ENCODE measurements at places on chromosomes 12 and 14. TPM values are rescaled to one million over a fixed set of nuclear protein-coding genes. Genes with fewer than 3 reads are reported as not detected.

The SLC5A8 gene
- total RNA-seq, result not detected

The HOXC13 gene
- total RNA-seq, result not detected

The ANKRD33 gene
- not detected for total RNA-seq

The LRP1-AS gene
- not detected for total RNA-seq

The CACNB3 gene
- 6.6 TPM for total RNA-seq

The LLPH gene
- total RNA-seq, result 45.7 TPM

The EPYC gene
- total RNA-seq, result not detected

The TOMM20L gene
- total RNA-seq, result 0.37 TPM

The SPX gene
- 0.28 TPM for total RNA-seq

- H3K4me3 ChIP-seq, result no peak overlapping the region
- no peaks in the 10 kb centered on the region for H3K4me1 ChIP-seq
- no peak overlapping the region for H3K27ac ChIP-seq
Measured at GRCh38 chr14:83291714-83292113, 1758.1 kb upstream of the SEL1L start.

GRCh38 chr14:89427426-89428172 is 10.6 kb upstream of the FOXN3 start:
- no peaks in the 10 kb centered on the region for H3K27me3 ChIP-seq
- no peak overlapping the region for H3K4me3 ChIP-seq
- no peak for DNase-seq
- H3K4me1 ChIP-seq, result peaks cover 39% of the 10 kb centered on the region
- no peak overlapping the region for H3K27ac ChIP-seq

DNA sequence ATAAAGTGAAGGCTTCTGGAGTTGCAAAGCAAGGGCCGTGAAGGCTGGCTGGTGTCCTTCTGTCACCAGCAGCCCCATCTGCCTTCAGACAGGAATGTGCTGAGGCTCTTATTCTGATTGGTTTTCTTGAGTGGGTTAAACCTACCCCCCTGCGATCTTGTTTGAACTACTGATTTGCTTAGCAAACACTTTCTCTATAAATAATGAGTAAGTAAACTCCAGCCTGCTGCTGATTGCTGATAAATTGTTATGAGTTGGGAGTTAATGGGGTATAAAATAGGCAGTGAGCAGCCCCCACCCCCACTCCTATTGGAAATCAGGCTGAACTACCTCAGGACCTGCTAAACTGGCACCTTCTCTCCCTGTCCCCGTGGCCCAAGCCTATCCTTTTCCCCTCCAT is 146.1 kb upstream of the NOS1 start:
- DNase-seq, result no peak
- no peaks in the 10 kb centered on the region for H3K4me1 ChIP-seq
- no peak overlapping the region for H3K27ac ChIP-seq
- no peak overlapping the region for H3K4me3 ChIP-seq
- no peaks in the 10 kb centered on the region for H3K36me3 ChIP-seq
- H3K27me3 ChIP-seq, result no peaks in the 10 kb centered on the region

DNA sequence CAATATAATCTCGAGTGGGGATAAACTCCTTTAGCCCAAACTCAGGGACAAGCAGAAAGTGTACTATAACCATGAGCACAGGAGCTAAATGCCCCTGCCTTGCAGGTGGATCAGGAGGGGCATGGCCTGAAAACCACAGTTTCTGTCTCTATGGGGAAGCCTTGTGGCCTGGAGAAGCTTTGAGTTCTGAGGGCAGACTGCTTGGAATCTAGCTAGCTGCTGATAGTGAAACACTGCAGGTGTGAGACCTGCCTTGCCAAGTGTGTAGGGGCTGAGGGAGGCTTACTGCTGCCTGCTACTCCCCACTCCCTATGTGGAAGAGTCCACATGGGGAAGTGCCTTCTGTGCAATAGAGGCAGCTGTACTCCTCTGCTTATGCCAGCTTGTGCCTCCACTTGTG is 352.3 kb upstream of the OR4E1 start:
- no peak for DNase-seq
- H3K36me3 ChIP-seq, result no peaks in the 10 kb centered on the region
- H3K4me1 ChIP-seq, result no peaks in the 10 kb centered on the region
- no peaks in the 10 kb centered on the region for H3K27me3 ChIP-seq
- H3K4me3 ChIP-seq, result no peak overlapping the region

- H3K4me3 ChIP-seq, result no peak overlapping the region
- H3K27me3 ChIP-seq, result no peaks in the 10 kb centered on the region
- H3K4me1 ChIP-seq, result no peaks in the 10 kb centered on the region
- no peak for DNase-seq
- no peaks in the 10 kb centered on the region for H3K36me3 ChIP-seq
Measured at GRCh38 chr14:74636424-74637177, 24.6 kb upstream of the LTBP2 start.

GRCh38 chr12:130104571-130105106 is 57.6 kb upstream of the FZD10 start:
- DNase-seq, result no peak
- no peak overlapping the region for H3K27ac ChIP-seq

DNA sequence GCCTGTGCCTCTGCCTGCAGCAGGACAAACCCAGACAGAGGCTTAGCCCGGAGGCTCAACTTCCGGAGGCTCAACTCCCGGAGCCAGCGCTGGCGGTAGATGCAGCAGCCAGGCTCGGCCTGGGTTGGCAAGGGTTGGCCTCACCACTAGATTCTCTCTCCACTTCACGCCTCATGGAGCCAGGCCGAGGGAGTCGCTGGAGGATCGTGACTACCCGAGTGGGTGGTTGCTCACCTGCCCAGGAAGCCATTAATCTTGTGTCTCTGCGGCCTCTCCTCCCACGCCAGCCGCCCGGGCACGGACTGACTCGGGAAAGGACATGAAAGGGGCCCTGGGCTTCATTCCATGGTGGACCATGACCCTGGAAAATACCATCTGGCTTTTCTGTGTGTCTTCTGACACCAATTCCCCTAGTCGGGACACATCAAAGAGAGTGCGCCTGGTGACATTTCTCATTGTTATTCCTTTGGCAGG is 20.8 kb downstream of the ESRRB start:
- H3K4me3 ChIP-seq, result no peak overlapping the region
- no peak overlapping the region for H3K27ac ChIP-seq
- no peaks in the 10 kb centered on the region for H3K36me3 ChIP-seq
- no peak for DNase-seq
- no peaks in the 10 kb centered on the region for H3K4me1 ChIP-seq

DNA sequence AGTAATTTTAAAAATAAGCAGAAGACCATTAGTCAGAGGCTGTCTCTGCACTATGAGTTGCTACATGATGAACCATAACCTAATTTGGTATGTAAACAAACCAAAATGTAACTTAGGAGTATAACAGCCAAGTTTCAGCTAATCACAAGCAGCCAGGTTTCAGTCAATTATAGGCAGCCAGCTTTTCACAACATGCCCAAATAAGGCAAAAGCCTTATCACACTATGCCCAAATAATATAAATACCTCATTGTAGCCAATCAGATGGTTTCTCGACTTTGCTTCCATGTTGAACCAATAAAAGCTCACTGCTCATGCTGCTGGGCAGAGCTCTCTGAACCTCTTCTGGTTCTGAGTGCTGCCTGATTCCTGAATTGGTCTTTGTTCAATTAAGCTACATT is 38.6 kb downstream of the GARIN6 start:
- H3K36me3 ChIP-seq, result no peaks in the 10 kb centered on the region
- no peaks in the 10 kb centered on the region for H3K27me3 ChIP-seq
- no peak overlapping the region for H3K27ac ChIP-seq
- no peak for DNase-seq
- no peaks in the 10 kb centered on the region for H3K4me1 ChIP-seq

DNA sequence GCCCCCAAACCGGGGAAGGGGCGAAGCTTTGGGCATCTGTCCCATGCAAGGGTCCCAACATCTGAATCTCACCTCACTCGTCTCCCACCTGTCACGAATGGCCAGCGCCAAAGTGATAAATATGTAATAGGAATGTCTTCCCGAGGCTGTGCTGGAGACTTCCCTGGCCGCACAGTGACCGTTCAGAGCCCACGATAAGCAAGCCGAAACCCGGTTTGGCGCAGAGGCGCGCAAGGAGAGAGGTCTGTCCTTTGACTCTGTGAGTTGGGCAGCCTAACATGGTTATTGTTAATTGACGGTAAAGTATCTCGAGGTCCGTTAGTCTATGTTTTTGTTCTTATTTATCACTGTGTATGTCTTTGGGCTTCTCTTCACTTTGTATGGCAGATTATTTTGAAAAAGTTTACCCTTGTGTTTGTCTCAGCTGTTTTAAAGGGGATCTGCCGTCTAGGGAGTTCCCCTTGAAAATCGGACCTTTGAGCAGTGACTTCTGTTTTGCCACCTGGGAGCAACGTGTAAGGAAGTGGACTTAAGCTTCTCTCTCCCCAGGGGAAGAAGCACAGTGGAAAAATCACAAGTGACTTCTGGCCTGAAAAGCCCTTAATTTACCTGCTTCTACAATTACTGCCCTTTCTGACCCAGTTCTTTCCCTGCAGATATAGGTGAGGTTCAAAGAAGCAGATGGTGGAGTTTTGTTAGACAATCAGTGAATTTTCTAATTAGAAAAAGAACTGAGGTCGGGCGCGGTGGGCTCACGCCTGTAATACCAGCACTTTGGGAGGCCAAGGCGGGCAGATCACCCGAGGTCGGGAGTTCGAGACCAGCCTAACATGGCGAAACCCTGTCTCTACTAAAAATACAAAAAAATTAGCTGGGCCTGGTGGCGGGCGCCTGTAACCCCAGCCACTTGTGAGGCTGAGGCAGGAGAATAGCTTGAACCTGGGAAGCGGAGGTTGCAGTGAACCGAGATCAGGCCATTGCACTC is 1.1 kb upstream of the TM9SF1 start:
- H3K27ac ChIP-seq, result peak overlapping the region; percentile 100
- no peaks in the 10 kb centered on the region for H3K27me3 ChIP-seq
- peaks cover 32% of the 10 kb centered on the region for H3K4me1 ChIP-seq
- H3K4me3 ChIP-seq, result peak overlapping the region; percentile 91
- DNase-seq, result no peak

GRCh38 chr14:105421723-105422615 is 2.3 kb downstream of the MTA1 start:
- H3K27ac ChIP-seq, result no peak overlapping the region
- H3K36me3 ChIP-seq, result no peaks in the 10 kb centered on the region

GRCh38 chr12:123879101-123879500 is 93.5 kb downstream of the CCDC92 start:
- no peaks in the 10 kb centered on the region for H3K27me3 ChIP-seq
- H3K4me1 ChIP-seq, result no peaks in the 10 kb centered on the region
- H3K27ac ChIP-seq, result no peak overlapping the region
- H3K36me3 ChIP-seq, result no peaks in the 10 kb centered on the region

- no peak for DNase-seq
- H3K27ac ChIP-seq, result no peak overlapping the region
- no peaks in the 10 kb centered on the region for H3K36me3 ChIP-seq
- no peaks in the 10 kb centered on the region for H3K4me1 ChIP-seq
- no peaks in the 10 kb centered on the region for H3K27me3 ChIP-seq
Measured at GRCh38 chr14:33957299-33957698, 6.4 kb upstream of the EGLN3 start.

- no peaks in the 10 kb centered on the region for H3K27me3 ChIP-seq
- no peaks in the 10 kb centered on the region for H3K4me1 ChIP-seq
- no peak overlapping the region for H3K4me3 ChIP-seq
- no peak for DNase-seq
Measured at GRCh38 chr12:99767809-99768208, 120.3 kb downstream of the GARIN6 start.

GRCh38 chr12:48890657-48891418 is 25.2 kb upstream of the RND1 start:
- H3K27me3 ChIP-seq, result peaks cover 10% of the 10 kb centered on the region
- H3K4me1 ChIP-seq, result no peaks in the 10 kb centered on the region
- no peak overlapping the region for H3K4me3 ChIP-seq
- peak; percentile 61 for DNase-seq
- H3K27ac ChIP-seq, result no peak overlapping the region

All from CD8-positive, alpha-beta memory T cell (primary cell).